Calu3 (cell line): ENCODE measurements at places on chromosomes 2 and 18.
A peak's percentile ranks its signal among the peaks of the same experiment; 100 is the strongest.

- DNase-seq = no peak
These were observed 125.9 kb downstream of the MAIP1 start for GRCh38 chr2:200081236-200081635.

- DNase-seq = no peak
These were observed 16.3 kb upstream of the KCNG2 start for GRCh38 chr18:79781331-79781941.

DNA sequence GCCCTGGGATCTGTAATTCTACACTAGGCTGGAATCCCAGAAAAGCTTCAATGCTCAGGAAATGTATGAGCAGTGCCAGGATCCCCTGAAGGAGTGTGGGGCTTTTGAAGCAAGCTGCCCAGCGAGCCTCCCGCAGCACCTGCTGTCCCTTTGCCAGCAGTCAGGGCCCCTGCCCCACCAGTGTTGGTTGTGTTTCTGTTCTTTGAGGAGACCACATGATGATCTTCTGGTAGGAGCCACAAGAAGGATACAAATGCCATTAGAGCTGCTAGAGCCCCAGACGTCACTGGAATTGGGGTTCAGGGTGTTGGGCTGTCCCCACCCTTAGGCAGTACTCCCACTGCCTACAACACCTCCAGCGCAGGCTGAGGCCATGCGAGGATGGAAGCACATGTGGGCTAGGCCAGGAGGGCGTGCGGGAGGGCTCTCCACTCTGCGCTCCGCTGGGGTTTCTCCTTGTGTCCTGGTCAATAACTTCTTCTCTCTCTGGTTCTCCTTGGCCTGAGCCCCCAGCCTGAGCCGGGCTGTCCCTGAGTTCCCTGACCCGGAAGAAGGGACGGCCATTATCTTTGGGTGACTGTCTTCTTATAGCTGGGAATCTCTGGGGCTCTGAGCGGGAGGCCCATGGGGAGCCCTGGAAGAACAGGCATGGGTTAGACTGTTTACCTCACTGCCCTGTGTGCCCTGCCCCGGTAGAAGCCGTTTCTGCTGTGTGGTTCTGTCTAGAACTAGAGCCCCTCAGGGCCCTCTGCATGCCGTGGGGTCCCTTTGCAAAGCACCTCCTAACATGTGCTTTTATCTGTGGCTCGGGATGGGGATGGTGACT, 73.9 kb downstream of the LRRFIP1 start:
- DNase-seq = no peak

- DNase-seq = no peak
These were observed 69.9 kb downstream of the CDC42EP3 start for GRCh38 chr2:37601569-37601968.

DNA sequence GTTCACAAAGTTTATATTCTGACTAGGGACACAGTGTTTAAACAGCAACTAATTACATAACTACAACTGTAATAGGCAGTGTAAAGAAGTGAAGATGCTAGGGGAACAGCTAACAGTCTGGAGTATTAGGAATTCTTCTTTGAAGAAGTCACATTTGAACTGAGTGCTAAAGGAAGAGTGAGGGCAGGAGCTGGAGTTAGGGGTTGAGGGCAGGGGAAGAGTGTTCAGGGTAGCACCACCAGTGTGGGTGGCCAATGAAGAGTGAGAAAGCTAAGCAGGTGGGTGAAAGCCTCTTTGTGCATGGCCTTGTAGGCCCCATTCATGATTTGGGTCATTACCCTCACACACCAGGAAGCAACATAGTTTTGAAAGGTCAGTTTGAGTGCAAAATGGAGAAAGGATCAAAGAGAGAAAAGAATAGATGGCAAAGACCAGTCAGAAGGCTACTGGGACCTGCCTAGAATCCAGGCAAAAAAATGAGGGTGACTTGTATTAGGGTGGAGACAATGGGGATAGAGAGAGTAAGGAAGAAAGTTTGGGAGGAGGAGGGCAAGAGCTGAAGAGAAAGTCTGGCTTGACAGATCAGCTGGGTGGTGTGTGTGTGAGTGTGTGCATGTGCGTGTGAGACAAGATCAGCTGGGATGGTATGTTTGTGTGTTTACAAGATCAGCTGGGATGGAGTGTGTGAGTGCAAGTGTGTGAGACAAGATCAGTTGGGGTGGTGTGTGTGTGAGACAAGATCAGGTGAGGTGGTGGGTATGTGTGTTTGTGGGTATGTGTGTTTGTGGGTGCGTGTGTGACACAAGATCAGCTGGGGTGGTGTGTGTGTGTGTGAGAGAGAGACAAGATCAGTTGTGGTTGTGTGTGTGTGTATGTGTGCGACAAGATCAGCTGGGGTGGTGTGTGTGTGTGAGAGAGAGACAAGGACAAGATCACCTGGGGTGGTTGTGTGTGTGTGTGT, 43.6 kb upstream of the AGPS start:
- DNase-seq = no peak

DNA sequence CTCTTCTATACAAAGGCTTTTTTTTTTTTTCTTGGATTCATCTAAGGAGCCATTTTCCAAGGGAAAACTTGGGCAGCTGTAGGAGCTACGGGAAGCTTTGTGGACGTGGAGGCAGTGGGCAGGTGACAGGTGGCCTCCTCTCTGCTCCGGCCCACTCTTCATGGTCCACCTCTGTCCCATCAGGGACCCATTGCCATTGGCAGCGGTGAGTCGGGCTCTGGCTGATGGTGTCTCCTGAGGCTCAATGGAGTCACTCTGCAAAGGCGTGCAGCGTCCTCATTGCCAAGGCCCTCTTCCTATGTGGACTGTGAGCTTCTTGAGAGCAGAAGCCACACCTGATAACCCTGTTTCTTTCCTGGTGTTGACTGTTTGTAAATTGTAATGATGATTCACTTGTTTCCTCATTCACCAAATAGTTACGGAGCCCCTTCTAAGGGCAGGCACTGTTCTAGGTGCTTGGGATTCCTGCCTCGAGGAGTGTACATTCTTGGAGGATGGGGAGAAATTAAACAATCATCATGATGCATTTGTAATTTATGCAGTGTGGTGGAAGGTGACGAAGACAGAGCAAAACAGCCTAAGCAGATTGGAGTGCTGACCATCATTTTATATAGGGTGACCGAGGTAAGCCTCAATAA, 240.3 kb upstream of the HS6ST1 start:
- DNase-seq = no peak

DNA sequence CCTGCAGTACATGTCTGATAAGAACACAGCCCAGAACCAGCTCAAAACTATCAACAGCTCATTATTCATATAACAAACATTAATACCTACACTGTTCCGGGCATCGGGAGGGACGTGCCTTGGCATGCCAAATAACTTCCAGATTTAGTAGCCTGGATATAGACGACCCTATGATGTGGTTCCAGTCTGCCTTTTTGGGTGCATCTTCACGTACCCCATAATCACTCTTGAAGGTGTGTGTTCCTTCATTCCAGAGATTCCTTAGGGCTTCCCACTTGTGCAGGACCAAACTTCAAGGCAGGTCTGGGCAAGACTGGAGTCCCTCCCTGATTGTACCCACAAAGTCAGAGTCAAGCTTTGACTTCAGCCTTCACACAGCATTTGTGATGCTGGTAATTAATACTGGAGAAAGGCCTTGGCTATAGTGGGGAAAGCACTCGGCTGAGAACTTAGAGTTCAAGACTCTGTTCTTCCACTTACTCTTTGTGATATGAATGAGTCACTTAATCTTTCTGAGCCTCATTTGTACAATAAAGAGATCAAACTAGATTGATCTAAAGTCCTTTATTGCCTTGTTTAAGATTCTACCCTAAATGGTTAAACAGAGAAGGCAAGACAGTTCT, 27.7 kb upstream of the SPATS2L start:
- DNase-seq = no peak

GRCh38 chr18:75221897-75222296, 11.3 kb downstream of the TSHZ1 start:
- DNase-seq = no peak

- DNase-seq = no peak
These were observed 50.3 kb downstream of the ITGB1BP1 start for GRCh38 chr2:9373047-9373446.

DNA sequence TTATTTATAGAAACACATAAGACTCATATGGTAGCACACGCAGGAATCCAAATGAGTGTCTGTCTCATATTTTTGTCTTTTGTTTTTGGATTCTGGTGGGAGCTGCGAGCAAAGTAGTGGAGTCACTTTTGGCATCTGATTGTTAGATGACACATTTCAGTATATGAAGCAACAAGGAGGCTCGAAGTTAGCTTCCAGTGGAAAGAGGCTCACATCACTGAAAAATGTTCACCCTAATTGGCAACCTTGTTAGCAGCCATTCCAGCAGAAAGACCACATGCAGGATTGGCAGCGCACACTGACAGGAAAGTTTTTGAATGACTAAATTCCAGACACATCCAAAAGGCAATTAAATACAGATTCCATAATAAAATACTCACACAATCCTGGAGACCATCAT, 87.4 kb downstream of the MYT1L start:
- DNase-seq = no peak

DNA sequence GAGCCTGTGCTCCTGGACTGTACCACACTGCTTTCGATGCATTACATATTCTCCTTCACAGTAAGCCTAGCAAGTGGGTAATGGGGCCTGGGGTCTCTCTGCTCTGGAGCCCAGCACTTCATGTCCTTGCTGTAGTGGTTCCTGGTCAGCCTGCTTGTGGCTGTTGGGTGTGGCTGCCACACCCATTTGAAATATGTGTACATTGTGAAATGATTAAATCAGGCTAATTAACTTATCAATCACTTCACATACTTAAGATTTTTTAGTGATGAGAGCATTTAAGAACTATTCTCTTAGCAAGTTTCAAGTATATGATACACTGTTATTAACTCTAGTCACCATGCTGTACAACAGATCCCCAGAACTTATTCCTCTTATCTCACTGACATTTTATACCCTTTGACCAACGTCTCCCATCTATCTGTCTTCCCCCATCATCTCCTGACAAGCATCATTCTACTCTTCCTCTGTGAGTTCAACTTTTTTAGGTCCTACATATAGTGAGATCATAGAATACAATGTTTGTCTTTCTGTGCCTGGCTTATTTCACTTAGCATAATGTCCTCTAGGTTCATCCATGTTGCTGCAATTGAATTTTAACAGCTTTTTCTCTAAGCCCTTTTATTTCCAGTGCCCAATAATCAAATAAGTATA, 92.1 kb downstream of the LYPD6 start:
- peak; percentile 49 for DNase-seq

GRCh38 chr2:235505181-235505741, 11.4 kb downstream of the AGAP1 start:
- DNase-seq = peak; percentile 39

DNA sequence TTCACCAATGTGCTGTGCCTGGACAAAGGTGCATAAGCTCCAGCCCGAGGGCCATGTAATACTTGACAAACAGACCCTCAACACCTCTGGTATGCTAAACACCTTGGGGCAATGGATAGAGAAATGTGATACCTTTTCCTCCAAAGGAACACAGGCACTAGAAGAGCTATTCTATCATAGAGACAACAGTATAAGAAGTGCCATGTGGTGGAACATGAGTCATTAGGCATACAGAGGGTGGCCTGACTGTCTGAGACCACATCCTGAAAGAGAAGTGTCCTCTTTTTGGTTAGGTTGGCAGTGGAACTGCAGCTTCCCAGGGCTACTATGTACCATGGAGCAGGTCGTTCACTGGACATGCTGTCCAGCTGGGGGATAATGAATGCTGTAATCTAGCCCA, 153.9 kb downstream of the INSIG2 start:
- peak; percentile 21 for DNase-seq

GRCh38 chr2:72863046-72863445, 24.2 kb upstream of the SPR start:
- DNase-seq = no peak

GRCh38 chr2:100248044-100248330, 74.3 kb downstream of the LONRF2 start:
- DNase-seq = no peak

DNA sequence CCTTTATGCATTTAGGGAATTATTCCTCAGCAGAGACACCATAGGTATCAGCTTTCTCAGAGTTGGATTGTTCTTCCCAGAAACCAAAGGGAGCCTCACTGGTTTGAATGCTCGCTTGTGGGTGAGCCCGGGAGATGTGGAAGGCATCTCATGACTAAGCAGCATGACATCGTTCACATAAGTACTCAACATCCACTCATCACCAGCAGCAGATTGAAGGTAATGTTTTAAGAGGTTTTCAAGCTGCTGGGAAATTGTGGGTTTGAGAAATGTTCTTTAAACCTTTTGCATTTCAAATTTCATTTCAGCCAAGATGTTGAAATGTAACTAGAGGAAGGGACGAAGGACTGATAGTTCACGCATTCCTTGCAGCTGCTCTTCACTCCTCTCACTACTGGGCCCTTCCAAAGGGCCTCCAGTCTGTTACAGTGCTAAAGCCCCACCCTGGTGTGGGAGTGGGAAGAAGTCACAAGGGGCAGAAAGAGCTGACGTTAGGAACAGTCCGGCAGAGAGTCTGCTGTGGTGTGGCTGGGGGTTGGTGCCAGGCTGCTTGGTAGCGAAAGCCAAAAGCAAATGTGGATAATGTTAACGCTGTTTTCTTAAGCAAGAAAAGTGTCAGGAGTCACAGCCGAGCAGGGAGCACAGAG, 324.5 kb upstream of the EPHA4 start:
- no peak for DNase-seq

DNA sequence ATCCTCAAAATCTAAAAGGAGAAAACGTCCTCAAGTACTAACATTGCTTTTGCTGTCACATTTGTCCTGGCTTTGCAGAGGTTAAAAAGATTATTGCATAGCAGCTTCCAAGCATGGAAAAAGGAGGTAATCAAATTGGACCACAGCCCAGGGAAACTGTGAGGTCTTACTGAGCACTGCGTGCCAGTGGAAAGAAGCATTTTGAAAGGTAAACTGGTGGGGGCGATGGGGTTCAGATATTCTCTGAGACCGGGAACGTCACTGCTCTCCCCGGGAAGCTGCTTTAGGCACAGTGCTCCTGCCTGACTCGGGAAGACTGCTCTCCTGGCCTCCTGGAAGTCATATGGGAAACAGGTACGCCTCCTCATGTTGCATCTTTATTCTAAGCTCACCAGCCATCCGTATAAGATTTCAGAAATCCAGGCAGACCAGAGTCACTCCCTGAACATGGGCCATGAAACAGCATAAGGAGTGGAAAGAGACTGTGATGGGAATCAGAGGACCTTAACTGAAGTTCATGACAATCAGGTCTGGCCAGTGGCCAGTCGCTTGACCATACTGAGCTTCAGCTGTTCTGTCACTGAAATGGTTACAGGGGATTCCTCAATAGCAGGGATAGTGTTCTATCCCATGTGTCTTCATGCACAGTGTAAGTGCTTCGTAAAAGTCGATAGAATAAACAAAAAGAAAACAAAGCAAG, 284.1 kb downstream of the TRIB2 start:
- no peak for DNase-seq

- no peak for DNase-seq
These were observed 9.6 kb upstream of the NTSR2 start for GRCh38 chr2:11679486-11680181.

GRCh38 chr18:54806526-54806925, 21.8 kb upstream of the RAB27B start:
- DNase-seq = no peak
